ENCODE measurements at places on chromosomes 7 and 10.

DNA sequence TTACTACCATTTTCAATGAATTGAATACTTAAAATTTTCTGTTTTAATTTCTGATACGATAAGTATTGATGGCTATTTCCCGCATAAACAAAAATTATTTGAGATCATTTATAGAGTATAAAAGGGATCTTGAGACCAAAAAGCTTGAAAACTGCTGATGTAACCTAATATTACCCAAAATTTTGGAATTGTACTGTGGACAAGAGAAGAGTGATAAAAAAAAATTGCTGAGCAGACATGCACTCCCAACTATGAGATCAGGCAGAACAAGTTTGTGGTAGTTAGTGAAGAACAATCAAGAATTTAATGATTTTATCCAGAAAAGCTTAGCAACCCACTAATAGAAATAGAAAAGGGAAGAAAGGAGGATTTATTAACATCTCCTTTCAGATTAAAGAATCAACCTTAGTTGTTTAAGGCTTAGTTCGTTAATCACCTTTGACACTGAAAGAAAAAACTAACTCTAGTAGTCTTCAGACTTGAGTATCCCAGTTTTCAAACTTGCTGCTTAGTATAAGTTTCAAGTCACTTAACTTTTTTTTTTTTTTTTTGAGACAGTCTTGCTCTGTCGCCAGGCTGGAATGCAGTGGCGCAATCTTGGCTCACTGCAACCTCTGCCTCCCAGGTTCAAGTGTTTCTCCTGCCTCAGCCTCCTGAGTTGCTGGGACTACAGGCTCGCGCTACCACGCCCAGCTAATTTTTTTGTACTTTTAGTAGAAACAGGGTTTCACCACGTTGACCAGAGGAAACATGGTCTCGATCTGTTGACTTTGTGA, 50.6 kb upstream of the ZC3HAV1 start:
- DNase-seq, result no peak

GRCh38 chr7:135946289-135947055, 30.7 kb downstream of the MTPN start:
- no peak for DNase-seq

DNA sequence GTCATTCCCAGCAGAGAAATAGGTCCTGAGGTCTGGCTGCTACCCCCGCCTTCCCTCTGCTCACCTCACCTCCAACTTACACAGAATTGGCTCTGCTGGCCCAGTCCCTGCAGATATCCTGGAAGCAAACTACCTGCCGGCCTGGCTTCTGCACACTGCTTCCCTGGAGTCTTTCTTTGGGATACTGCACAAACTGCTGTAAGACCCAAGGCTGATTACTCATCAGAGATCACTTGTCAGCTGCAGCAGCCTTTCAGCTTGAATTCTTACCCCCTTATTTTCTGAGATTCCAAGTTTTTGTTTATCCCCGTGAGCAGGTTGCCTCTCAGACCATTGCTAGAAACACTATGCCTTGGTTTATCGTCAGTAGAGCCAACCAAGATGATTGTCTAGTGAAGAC, 426.4 kb downstream of the PHTF2 start:
- DNase-seq, result peak; percentile 31

DNA sequence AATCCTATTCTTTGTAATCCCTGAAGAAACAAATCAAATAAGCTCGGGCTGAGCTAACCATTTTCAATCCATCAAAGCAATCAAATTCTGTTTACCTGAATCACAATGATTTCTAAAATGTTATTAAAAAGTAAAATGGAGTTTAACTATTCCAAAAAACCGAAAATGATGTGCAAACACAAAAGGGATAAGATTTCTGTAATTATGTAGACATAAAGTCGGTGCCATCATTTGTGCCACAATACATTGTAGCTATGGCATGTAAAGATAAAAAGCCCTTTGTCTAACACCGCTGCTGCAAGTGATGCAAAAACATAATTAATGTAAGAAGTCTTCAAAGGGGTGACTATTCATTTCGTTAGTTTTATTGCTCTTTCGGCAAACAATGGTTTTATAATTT, 125.1 kb upstream of the FAM204A start:
- DNase-seq, result no peak

DNA sequence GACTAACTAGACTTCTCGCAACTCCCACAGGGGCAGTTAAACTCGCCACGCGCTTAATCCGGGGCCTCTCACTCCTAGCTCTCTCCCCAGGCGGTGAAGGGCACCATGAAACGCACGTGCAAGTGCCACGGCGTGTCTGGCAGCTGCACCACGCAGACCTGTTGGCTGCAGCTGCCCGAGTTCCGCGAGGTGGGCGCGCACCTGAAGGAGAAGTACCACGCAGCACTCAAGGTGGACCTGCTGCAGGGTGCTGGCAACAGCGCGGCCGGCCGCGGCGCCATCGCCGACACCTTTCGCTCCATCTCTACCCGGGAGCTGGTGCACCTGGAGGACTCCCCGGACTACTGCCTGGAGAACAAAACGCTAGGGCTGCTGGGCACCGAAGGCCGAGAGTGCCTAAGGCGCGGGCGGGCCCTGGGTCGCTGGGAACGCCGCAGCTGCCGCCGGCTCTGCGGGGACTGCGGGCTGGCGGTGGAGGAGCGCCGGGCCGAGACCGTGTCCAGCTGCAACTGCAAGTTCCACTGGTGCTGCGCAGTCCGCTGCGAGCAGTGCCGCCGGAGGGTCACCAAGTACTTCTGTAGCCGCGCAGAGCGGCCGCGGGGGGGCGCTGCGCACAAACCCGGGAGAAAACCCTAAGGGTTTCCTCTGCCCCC, 19.5 kb downstream of the WNT8B start:
- peak; percentile 59 for DNase-seq

- DNase-seq, result no peak
Measured at GRCh38 chr10:1199345-1199673, 143.1 kb downstream of the WDR37 start.

- peak; percentile 43 for DNase-seq
Measured at GRCh38 chr10:102718220-102718619, 3.8 kb downstream of the SFXN2 start.

GRCh38 chr10:69324583-69324982, 46.3 kb downstream of the HK1 start:
- DNase-seq, result no peak

- no peak for DNase-seq
Measured at GRCh38 chr7:141073641-141074161, at the start of gene TMEM178B. TMEM178B (plus strand) TSS chr7:141074064.

GRCh38 chr10:98030093-98030821, at the start of gene CRTAC1:
CRTAC1 (minus strand) TSS chr10:98030621; CDS start chr10:98030472, 149 bp downstream.
- peak; percentile 36 for DNase-seq

- DNase-seq, result no peak
Measured at GRCh38 chr10:5975641-5976473, 1.5 kb downstream of the IL15RA start.
